Karpas-422 (cell line): ENCODE measurements at places on chromosomes 3 and 15.

DNA sequence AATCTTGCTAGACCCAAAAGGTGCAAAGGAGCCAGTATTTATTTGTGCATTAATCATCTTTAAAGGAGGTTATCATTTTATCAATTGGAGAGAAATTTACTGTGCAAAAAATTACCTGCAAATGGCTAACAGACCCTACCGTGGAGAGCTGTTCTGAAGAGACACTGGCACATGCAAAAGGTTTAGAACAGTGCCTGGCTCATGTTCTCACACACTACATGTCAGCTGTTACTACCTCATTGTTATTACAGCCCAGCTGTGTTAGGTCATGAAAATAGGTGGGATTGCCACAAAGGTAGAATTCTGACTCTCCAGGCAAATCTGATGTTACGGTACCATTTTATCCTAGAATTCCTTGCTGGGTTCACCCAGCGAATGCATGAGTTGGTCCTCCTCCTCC lies 137.3 kb downstream of the SNRK start:
- no peak for DNase-seq

DNA sequence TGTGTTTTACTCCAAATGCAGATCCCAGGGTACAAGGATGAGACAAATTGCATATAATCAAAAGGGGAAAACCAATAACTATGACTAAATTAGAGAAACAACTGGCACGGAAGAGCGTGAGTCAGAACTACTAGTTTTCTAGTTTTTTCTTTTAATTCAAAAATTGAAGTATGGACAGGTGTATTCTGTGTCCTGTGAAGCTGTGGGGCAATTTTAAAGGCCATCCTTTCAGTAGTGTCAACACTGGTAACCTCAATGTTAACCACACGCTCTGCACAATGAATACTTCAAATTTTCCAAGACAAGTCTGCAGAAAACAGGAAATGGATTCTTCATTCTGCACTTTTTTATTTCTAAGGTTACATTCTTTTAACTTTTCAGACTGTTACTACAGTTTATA lies 32.5 kb upstream of the GOLGA8A start:
- DNase-seq, result no peak

DNA sequence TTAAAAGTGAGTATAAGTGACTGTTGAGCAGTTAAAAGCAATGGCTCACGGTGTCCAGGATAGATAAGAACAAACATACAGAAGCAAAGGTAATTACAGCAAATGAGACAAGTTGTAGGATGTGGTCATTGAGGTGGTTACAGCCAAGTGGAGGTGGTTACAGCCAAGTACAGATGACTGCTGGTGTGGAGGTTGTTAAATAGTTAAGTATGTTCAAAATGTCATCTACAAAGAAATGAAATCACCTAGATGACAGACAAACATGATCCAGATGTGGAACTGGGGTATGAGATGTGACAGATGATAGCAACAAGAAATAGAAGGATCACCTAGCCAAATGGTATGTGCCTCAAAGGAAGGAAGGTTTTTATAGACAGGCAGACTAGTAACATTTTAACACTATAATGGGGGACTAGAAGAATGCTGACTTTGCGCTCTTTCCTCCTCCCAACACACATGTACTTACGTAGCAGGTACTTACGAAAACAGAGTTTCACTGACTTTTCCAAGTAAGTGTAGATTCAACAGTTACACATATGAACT lies 6.8 kb upstream of the ANKRD28 start:
- no peak for DNase-seq

DNA sequence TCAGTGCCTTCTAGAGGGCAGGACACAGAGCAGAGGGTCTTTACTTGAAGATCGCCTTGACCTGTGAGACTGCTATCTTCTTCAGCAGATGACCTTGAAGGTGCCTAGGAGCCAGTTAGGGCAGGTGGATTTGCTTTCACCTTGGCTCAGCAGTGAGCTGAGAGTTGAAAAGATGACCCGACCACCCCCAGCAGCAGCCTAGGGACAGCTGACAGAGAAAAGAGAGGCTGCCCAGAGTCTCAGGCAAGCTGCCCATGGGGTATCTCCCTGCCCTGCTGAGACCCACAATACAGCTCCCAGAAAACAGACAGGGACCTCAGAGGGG lies 453 bp upstream of the LTF start:
- no peak for DNase-seq

DNA sequence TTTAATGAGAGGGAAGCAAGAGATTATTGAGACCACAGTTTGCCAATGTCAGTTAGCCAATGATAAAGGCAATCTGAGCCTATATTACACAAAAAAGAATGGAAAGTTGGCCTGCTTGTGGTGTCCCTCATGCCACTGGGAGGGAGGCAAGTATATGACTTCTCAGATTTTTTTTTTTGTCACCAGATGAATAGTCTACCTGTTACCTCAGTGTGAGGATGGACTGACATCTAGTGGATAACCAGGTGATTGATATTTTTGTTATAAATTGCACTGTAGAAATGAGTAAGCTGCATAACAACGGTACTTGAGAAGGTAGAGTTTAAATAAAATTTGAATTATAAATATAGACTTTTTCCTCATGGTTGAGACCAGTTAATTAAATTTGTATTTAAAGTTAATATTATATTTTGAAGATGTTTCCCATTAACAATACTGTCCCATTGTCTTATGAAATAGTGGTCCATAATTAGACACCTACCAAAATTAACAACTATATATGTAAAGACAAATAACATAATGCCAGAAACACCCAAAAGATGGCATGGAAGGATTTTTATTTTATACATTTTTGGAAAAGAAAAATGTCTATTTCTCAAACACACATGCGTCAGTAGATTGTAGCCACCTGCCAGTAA lies 237.8 kb upstream of the GADL1 start:
- DNase-seq, result peak; percentile 71

DNA sequence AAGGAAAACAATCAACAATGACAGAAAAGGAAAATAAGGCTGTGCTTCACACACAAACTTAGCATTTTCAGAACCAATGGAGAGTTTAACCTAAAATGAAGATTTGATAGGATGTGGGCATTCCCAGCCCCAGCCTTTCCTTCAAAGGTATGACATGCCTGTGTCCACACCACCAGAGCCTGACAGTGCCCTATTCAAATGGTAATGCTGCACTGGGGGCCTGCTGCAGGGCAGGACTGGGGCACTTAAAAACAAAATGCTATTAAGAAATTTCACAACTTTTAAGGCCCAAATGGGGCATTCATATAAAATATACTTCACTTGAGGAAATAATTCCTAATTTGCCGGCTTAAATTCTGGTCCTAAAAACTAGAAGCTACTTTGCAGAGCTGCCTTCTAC lies 30.9 kb upstream of the TKT start:
- DNase-seq, result no peak

DNA sequence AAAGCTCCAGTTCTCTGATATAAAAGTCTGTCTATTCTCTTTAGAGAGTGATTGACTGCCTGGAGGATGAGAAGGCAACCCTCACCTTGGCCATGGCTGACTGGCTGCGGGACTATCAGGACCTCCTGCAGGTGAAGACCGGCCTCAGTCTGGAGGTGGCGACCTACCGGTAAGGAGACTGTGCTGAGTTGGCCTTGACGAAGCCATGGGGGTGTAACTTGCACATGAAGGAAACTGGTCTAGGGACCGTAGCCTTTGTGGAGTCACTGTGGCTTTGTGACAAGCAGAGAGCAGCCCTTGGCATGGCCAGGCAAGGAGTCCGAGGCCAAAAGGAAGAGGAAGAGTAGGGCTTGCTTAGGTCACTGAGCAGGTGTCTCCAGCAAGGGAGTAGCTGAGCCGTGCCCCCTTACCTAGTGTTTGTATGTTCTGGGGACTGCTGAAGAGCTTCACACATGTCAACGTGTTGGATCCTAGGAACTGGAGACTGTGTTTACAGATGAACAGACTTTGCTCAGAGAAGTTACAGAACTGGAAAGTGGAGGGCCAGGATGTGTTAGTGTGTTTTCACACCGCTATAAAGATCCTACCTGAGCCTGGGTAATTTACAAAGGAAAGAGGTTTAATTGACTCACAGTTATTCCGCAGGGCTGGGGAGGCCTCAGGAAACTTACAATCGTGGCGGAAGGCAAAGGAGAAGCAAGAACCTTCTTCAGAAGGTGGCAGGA lies 8.8 kb downstream of the SYNM start:
- no peak for DNase-seq

GRCh38 chr3:172107403-172107802 lies 68.0 kb downstream of the FNDC3B start:
- DNase-seq, result no peak

DNA sequence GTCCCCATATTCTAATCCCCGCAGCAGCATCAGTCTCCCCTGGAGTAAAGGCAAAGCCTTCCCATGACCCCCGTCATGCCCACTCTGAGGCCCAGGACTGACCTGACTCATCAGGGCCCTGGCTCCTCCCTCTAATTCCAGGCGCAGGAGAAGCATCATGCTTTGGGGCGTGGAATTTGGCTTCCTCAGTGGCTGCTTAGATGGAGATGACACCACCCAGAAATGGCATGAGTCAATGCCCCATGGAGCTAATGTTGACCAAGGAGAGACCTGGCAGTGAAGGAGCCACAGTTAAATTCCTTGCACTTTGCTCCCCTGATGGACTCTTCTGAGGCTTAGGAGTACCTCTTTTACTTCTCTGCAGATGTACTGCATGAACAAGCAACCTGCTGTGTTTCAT lies 204.2 kb upstream of the PROK2 start:
- no peak for DNase-seq

GRCh38 chr3:132432639-132433038 lies 15.3 kb downstream of the DNAJC13 start:
- DNase-seq, result no peak

DNA sequence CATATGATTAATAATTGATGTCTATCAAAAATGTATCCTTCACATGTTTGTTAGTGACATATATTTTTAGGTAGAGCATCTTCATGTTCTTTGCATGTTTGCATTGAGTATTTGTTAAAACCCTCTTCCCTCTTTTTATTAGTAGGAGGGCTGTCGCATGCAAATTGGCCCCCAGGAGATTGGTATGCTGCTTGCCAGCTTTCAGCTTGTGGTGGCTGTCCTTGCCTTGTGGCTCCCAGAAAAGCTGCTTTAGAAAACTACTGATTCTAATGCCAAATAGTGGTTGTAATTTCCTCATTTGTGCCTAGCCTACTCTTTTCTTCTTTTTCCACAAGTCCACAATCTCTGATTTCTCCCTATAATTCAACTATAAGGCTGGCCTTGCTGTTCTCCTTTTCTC lies 886.8 kb downstream of the VGLL3 start:
- DNase-seq, result no peak

GRCh38 chr3:170467007-170467406 lies 48.3 kb downstream of the CLDN11 start:
- DNase-seq, result no peak

DNA sequence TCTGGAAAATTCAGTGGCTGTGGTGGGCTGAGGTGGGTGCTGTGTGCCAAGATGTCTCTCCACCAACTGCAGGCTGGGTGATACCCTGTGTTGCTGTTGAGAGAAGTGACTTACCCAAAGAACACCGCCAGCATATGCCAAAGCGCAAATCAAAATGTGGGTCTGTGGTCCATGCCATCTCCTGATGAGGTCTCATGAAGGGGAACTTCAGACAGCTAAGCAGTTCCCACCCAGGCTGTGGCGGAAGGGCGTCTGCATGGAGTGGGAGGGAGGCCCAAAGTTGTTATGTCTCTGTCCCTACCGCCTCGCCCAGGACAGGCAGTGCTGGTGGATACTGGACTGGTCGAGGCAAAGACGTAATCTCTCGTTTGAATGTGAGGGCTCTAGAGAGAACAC lies 70.9 kb upstream of the PLXNA1 start:
- DNase-seq, result no peak

GRCh38 chr15:70559265-70560239 lies 203.8 kb downstream of the UACA start:
- DNase-seq, result no peak

DNA sequence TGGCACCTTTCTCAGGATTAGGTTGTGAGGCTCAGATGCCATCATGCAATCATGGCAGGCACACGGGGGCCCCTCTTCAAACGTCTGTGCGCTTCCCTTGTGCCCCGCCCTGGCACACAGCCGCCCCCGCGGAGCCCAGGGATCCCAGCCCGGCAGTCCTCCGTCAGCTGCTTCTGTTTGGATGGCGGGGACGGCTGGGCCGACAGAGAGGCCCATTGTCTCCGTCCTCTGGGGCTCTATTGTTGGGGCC lies 849 bp upstream of the HDAC11 start:
- DNase-seq, result no peak

DNA sequence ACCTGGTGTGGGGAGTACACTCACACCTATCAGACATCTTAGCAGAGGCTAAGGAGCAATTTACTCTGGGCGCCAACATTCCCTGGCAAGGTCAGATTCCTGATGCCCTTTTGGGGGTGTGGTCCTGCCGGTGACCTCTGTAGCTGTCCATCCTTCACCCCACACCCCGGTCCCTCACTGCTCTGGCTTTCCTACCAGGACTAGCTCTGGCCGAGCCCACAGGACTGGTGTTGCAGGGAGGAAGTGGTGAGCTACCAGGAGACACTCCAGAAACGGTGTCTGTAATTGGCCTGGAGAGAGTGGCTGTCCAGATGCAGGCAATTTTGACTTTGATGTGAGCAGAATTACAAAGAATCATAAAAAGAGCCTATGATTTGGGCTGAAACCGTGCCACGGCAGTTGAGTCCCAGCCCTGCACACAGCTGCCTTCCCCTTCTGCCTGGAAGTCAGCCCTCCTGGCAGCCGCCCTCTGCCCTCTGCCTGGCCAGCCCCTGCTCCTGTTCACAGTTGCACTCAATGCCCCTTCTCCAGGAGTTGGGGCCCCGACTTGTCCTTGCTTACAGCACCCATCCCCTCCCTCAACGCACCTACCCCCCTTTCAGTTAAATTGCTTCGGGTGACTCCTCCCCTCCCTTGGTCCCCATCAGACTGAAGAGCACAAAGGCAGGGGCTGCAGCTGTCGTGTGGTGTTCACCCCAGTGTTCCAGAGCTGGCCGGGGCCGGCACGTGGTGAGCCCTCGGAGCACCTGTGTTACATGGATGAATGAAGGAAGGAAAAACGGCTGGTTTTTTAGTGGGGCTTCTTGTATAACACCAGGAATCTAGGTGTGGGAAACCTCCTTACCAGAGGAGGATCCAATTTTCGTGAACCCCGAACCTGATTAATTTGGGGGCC lies 80.2 kb upstream of the TPM1 start:
- DNase-seq, result no peak

GRCh38 chr15:62734706-62735105 lies 307.8 kb upstream of the TPM1 start:
- DNase-seq, result no peak

- DNase-seq, result no peak
Observed at GRCh38 chr3:160919942-160920341, 163.9 kb downstream of the PPM1L start.

- DNase-seq, result no peak
Observed at GRCh38 chr3:121661376-121661775, 673 bp upstream of the HCLS1 start.

GRCh38 chr15:51924156-51925068 lies 47.2 kb downstream of the LEO1 start:
- DNase-seq, result no peak

DNA sequence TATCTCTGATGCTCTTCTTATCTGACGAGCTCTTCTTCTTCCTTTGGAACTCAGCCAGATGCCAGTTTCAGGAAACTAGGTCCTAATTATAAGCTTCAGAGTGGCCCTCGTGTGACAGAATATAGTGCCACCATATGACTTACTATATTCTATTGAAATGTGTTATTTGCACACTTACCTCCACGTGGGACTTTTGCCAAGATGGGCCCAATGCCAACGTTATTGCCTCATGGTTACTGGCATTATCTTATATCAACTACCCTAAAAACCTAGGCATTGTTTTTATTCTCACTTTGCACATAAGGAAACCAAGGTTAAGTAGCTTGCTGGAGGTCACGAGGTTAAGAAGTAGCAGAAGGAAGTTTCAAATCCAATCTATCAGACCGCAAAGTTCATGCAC lies 71.3 kb upstream of the SLCO3A1 start:
- no peak for DNase-seq

GRCh38 chr3:179801263-179801662 lies 148.4 kb downstream of the USP13 start:
- DNase-seq, result no peak
